Stimulated activated CD4-positive, alpha-beta T cell treated with anti-CD3 and anti-CD28 coated beads, Interleukin-1b, Interleukin-23, amount 100 ng/mL, for 48 hours (primary cell): ENCODE measurements at places on chromosomes 13 and 19.

DNA sequence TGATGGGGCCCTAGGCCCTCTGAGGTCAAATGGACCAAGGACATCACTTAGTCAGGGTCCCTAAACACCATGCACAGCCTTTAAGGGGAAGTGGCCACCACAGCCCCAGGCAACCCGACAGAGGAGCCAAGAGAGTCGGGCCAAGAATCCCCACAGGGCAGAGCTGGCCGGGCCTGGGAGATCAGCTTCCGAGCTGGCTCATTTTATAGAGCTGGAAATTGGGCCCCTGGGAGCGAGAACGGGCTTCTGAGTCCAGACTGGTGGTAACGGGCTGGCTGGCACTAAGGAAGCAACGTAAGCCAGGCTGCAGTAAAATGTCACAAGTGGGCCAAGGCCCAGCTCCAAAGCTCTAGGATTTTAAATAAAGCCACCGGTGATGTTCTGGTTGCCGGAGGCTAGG lies 51.1 kb downstream of the HSPH1 start:
- DNase-seq, result no peak

DNA sequence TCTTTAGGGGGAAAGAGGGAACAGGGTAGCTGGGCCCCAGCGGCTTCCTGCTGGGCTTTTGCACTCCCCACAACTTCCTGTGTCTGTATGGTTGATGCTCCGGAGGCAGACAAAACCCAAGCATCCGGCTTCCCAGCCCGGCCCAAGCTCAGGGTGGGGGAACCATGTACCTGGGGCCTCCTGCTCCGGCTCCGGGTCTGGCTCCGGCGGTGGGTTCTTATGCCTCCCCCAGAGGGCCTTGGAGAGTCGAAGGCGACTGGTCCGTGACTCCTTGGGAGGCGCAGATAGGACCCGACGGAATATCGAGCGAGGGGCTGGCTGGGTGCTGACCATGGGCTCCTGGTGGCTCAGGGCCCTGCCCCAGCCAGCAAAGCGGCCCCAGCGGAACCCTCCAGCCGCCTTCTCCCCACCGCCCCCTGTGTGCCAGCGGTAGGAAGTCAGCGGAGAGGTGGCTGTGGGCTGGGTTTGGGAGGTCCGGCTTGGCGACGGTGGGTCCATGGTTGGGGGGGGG lies 428 bp downstream of the RASAL3 start:
- peak; percentile 80 for DNase-seq

- DNase-seq, result no peak
Measured at GRCh38 chr13:105965910-105966309, 569.6 kb downstream of the EFNB2 start.

- DNase-seq, result no peak
Measured at GRCh38 chr13:107585469-107586180, 629.7 kb downstream of the LIG4 start.

- no peak for DNase-seq
Measured at GRCh38 chr13:22793598-22794134, 387.1 kb upstream of the SGCG start.
